Cortex of kidney (tissue), 1 donor: ENCODE measurements at places on chromosomes 6 and 20.

- no peak for DNase-seq
Observed at GRCh38 chr6:5462856-5463255, 201.5 kb downstream of the FARS2 start.

- DNase-seq = no peak
Observed at GRCh38 chr6:111220383-111221031, 133.2 kb downstream of the SLC16A10 start.

- no peak for DNase-seq
Observed at GRCh38 chr20:44231193-44231592, 15.9 kb upstream of the GDAP1L1 start.

- no peak for DNase-seq
Observed at GRCh38 chr20:2794866-2795447, 5.5 kb downstream of the CPXM1 start.

- DNase-seq = no peak
Observed at GRCh38 chr20:5080384-5080877, 39.3 kb downstream of the PCNA start.

DNA sequence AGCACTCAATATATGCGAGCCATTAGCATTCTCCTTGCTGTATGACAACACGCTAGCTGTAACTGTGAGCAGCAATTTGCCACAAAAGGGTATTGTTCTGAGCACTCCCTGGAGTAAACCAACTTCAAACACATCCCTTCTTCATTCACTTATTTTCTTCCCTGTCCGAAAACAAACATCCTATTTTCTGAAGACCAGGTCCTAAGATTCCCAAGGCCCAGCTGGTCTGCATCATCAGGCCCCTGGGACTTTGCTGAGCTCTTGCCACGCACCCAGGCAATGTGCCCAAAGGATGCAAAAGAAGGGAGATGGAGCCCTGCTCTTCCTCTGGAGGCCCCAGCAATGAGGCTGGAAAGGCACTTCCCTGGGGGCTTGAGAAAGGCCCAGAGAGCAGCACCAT is 118.1 kb downstream of the PREX1 start:
- no peak for DNase-seq

DNA sequence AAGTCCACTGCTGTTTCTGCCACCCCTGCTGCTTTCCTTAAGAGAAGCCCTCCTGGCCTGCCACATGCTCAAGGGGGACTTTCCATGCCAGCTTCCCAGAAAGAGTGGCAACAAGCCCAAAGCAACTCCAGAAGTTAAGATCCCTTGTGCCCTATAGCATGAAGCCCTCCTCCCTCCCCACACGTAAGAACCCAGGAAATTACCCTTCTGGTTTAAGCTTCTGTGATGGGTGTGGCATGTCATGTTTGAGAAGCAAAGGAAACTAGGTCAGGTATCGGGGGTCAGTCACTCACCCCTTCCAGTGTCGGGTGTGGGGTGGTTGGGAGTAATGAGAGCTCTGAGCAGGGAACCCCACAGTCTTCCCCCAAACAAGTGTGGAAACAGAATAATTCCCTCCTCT is 196.1 kb downstream of the LRFN2 start:
- no peak for DNase-seq

- no peak for DNase-seq
Observed at GRCh38 chr6:16209539-16209938, 28.8 kb upstream of the GMPR start.

GRCh38 chr20:38386004-38386403 is 39.7 kb downstream of the LBP start:
- no peak for DNase-seq

GRCh38 chr6:92688342-92688741 is 731.0 kb downstream of the EPHA7 start:
- DNase-seq = no peak

- DNase-seq = no peak
Observed at GRCh38 chr6:133244519-133244918, 3.4 kb downstream of the EYA4 start.

GRCh38 chr6:53361549-53362031 is 12.8 kb upstream of the ELOVL5 start:
- DNase-seq = no peak

DNA sequence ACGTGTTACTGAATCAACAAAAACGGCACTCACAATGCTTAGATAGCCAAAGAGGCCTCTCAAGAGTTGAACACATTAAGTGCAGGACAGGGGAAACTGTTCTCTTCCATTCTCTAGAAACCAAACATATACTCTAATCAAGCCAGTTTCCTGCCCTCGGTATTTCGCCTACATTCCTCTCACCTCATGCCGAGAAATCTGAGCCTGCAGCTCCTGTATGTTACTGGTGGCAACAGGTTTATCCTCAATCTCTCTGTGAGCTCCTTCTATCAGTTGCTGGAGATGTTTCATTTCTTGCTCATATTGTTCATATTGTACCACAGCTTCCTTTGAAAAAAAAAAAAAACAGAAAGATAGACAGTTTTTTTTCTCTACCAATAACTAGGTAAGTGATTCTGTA is 328.9 kb downstream of the SYNE1 start:
- no peak for DNase-seq

DNA sequence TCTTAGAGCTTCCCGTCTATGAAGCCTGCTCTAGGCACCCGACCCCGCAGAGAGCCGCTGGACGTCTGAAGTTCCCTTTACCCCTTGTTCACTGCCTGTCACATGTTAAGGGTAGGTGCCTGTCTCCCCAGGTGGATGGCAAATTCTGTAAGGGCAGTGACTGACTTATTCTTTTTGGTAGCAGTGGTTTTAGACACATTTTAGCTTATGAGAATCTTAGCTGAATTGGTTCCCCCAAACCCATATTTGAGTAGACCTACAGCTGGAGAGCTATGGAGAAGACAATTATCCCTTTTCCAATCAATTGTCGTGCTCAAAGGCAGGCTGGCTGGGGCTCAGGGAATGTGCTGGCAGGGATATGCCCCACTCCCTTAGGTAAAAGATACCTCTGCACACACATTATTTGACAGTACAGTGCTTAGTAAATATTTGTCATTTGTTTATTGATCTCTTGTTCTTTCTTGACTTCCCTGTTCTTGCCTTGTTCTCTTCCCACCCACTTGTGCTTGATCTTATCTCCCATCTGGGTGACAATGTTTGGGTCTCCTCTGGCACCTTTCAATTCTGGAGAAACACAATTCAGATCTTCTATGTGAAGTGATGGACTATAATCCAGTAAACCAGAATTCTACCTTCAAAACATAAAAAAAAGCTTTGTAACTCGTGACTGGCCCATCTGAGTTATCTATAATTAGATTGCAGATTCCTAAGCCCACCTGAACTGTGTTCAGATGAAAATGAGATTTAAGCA is 114.3 kb upstream of the SLC2A12 start:
- no peak for DNase-seq

- DNase-seq = no peak
Observed at GRCh38 chr6:116461331-116461931, at the start of gene CALHM6. Gene CALHM6 (plus strand): TSS chr6:116461375. CDS start chr6:116461930, 555 bp downstream.

GRCh38 chr6:158894193-158894592 is 75.0 kb upstream of the EZR start:
- DNase-seq = no peak

DNA sequence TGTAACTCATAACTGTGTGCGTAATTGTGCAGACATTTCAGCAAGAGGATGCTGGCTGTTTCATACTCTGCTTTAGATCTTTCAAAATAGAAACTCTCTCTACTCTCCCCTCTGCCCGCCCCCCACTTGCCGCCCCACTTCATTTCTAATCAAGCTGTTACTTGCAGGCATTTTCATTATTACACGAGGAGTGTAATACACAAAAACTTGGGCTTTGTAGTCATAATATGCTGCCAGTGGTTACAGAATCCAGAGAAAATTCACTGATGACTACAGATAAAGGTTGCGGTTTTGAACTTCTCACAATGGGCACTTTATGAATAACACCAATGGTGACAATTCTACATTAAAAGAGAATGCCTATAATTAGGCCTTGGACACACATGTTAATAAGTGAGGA is 194.0 kb upstream of the POU3F2 start:
- DNase-seq = no peak

DNA sequence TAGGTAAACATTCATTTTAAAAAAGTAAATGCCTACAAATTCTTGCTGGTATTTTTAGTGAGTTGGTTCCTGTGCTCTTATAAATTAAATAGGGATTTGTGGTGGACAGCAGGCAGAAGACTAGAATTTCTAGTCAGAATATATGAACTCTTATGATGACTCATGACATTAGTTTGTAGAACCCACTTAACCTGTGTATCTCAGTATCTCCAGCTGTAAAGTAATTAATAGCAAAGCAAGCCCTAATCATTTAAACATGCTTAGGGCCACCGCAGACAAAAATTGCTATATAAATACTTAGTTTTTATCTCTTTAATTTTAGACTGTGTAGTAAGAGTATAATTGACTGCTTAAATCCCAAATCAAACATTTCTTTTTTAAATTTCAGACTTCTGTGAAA is 2.4 kb downstream of the FAM135A start:
- no peak for DNase-seq
